ENCODE measurements at places on chromosomes 12 and 14.

GRCh38 chr12:70640901-70641300 lies 3.7 kb upstream of the PTPRB start:
- no peak for DNase-seq
- H3K27ac ChIP-seq: no peak overlapping the region
- no peaks in the 10 kb centered on the region for H3K36me3 ChIP-seq

- H3K27me3 ChIP-seq: peaks cover 25% of the 10 kb centered on the region
- no peak overlapping the region for H3K27ac ChIP-seq
- DNase-seq: no peak
- no peaks in the 10 kb centered on the region for H3K36me3 ChIP-seq
These were observed 64.2 kb upstream of the TMCC3 start for GRCh38 chr12:94714378-94715114.

DNA sequence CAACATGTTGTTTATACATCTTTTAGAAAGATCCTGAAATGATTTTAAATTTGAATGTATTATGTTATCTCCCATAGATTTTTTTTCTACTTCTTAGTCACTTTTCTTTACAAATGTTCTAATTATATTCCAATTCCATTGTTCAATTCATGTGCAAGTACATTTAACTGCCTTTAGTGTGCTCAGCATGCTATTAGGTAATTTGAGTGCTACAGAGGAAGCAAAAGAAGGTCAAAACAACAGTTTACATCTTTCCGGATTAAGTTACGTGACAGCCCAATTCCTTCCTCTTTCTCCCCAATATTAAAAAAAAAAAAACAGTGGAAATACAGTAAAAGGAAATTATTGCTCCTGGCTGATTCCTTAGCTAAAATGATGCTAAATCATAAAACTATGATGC lies 98.3 kb downstream of the RTN1 start:
- H3K27ac ChIP-seq: no peak overlapping the region
- no peaks in the 10 kb centered on the region for H3K36me3 ChIP-seq
- H3K27me3 ChIP-seq: peaks cover 5% of the 10 kb centered on the region
- DNase-seq: no peak
- H3K4me3 ChIP-seq: no peak overlapping the region

- no peak overlapping the region for H3K4me3 ChIP-seq
- DNase-seq: no peak
- no peaks in the 10 kb centered on the region for H3K27me3 ChIP-seq
- H3K4me1 ChIP-seq: peaks cover 7% of the 10 kb centered on the region
- no peak overlapping the region for H3K27ac ChIP-seq
These were observed 122.2 kb downstream of the AEBP2 start for GRCh38 chr12:19561411-19561961.

GRCh38 chr14:94376108-94376975 lies 12.1 kb downstream of the SERPINA1 start:
- no peak overlapping the region for H3K4me3 ChIP-seq
- no peaks in the 10 kb centered on the region for H3K27me3 ChIP-seq
- H3K27ac ChIP-seq: no peak overlapping the region
- DNase-seq: no peak
- H3K4me1 ChIP-seq: peaks cover 4% of the 10 kb centered on the region
